ENCODE measurements at places on chromosomes 11 and 22.

DNA sequence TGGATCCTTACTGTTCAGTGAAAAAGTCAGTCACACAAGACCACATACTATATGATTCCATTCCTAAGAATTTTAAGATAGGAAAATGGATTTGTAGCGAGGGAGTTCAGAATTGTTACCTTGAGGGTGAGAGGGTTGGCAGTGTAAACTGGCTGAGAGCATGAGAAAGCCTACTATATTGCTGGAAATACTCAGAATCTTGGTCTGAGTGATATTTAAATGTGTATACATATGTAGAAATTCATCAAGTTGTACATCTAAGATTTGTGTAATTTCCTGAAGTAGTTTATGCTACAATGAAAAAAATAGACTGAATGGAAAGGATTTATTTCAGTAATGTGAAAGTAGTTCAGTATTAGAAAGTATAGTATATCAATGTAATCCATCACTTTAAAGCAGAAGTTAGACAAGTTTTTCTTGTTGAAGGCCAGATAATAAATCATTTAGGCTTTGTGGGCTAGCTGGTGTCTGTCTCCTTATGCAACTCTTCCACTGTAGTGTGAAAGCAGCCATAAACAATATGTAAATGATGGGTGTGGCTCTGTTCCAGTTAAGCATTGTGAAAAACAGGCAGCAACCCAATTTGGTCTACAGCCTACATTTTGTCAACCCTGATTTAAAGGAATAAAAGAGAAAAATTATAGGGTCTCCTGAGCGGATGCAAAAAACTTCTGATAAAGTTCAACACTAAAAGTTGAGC is 127.2 kb upstream of the THY1 start:
- no peak for DNase-seq

DNA sequence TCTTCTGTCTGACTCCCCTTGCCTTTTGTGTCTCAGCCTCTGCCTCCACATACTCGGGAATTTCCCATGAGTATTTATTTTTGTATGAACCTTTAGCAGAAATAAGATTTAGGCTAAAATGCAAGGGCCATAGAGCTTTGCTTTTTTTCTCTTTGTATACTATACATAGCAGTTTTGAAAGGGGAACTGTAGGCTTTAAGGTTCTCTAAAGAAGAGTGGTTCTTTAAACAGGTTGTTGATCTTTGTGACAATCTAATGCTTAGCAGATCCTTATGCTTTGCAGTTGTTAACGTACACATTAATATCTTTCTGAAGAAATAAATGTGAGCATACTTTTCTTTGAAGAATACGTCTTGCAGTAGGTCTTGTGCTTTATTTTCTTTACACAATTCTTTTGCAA is 35.0 kb downstream of the TBCEL start:
- DNase-seq, result no peak

DNA sequence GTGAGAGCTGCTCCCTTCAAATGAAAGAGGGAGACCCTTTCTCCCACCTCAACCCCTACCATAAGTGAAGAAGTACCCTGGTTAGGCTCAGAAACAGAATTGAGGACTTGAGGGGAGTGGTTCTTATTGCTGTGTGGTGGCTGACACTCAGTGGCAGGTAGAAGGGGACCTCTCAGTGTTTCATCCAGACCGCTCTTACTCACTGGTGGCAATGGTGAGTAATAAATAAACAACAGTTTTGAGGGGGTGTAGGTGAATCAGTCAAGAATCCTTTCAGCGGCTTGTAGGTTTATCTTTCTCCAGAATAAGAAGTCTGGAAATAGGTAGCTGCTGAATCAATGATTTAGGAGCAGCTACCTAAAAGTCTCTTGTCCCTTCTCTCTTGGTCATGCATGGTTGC is 403.4 kb upstream of the B3GAT1 start:
- no peak for DNase-seq

DNA sequence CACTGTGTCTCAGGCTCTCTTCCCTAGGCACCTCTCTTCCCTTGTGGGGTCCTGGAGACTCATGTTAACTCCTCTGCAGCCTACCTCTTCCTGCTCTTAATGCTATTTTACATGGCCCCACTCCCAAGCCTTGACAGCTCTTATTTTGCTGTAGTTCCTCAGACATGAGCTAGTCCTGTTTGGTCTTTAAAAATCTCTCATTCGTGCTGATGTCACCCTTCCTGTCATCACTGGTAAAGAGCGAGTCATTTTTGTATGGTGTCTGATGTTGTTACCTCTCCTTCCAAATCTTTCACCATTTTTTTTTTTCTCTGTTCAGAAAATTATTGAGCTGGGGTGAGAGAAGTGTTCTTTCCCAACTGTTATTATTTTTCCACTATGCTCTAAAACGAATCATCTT is 84.8 kb upstream of the ZBED5 start:
- DNase-seq, result no peak

DNA sequence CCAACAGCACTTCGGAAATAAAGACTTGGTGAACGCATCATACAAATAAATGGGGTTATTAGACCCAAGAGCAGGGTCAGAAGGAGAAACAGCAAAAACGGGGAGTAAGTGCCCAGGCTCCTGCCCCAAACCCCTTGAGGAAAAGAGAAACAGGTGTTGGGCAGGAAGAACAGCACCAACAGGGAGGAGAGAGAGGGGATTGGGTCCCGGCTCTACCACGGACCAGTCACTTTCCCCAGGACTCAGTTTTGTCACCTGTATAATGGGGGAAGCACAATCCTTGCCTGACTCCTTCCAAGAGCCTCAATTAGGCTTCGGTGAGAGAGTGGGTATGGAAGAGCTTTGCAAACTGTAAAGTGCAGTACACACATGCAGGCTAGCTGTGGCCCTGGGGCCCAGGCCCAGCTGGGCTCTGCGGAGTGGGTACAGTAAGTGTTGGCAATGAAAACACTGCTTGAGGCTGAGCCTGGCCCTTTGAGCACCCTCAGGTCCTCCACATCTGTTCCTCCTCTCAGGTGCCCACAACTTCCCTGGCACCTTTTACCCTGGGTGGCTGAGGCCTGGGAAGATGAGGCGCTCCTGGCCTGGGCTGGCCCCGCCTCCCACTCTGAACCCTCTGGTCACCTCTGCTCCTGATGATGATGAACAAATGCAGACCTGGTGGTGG is 8.9 kb downstream of the SLC29A2 start:
- no peak for DNase-seq
